Myometrial cell (primary cell): ENCODE measurements at places on chromosomes 6 and 20. TPM values are rescaled to one million over a fixed set of nuclear protein-coding genes. Genes with fewer than 3 reads are reported as not detected.

COL9A3 gene
- 1.4 and 2.3 TPM in 2 replicates for total RNA-seq

TOX2 gene
- 15.8 and 24.8 TPM in 2 replicates for total RNA-seq

NKX2-2 gene
- total RNA-seq: not detected in 2 replicates

MARCKS gene
- total RNA-seq: 57.1 and 60.3 TPM in 2 replicates

SAYSD1 gene
- 9.5 and 14.0 TPM in 2 replicates for total RNA-seq

CTAGE9 gene
- total RNA-seq: not detected in 2 replicates

HLA-G gene
- total RNA-seq: not detected in 2 replicates

RBBP8NL gene
- total RNA-seq: not detected in 2 replicates

SOX18 gene
- total RNA-seq: 0.29 TPM in 1 of 2 replicates, not detected in the other

RWDD1 gene
- 26.5 and 42.0 TPM in 2 replicates for total RNA-seq

RBPJL gene
- total RNA-seq: not detected in 2 replicates

NOTCH4 gene
- 0.58 and 1.4 TPM in 2 replicates for total RNA-seq

CCN5 gene
- total RNA-seq: not detected in 2 replicates

ADGRF4 gene
- total RNA-seq: under 0.01 and 0.29 TPM in 2 replicates

OXT gene
- total RNA-seq: not detected in 2 replicates

CYP39A1 gene
- total RNA-seq: 0.58 and 1.1 TPM in 2 replicates

DLL1 gene
- under 0.01 TPM in 1 of 2 replicates, not detected in the other for total RNA-seq

ZBTB12 gene
- total RNA-seq: 2.0 and 2.3 TPM in 2 replicates

CUL7 gene
- total RNA-seq: 49.3 TPM in 2 replicates

MATN4 gene
- not detected in 2 replicates for total RNA-seq

CD93 gene
- not detected in 2 replicates for total RNA-seq

SEL1L2 gene
- total RNA-seq: not detected in 2 replicates

ASIP gene
- not detected in 2 replicates for total RNA-seq

CDKN1A gene
- total RNA-seq: 562 and 599 TPM in 2 replicates

F13A1 gene
- not detected in 2 replicates for total RNA-seq

PROKR2 gene
- total RNA-seq: not detected in 2 replicates

PSMB9 gene
- total RNA-seq: 29.4 and 34.6 TPM in 2 replicates

PNLDC1 gene
- 0.18 and 0.86 TPM in 2 replicates for total RNA-seq

RRAGD gene
- total RNA-seq: not detected in 2 replicates

STMND1 gene
- total RNA-seq: not detected in 2 replicates

MPIG6B gene
- not detected in 2 replicates for total RNA-seq

RSPO3 gene
- total RNA-seq: not detected in 2 replicates

GUCA1A gene
- 0.58 and 1.2 TPM in 2 replicates for total RNA-seq

MPC1 gene
- total RNA-seq: 31.2 and 34.9 TPM in 2 replicates

VIP gene
- not detected in 2 replicates for total RNA-seq

CFB gene
- 0.86 and 1.6 TPM in 2 replicates for total RNA-seq

CALHM4 gene
- not detected in 2 replicates for total RNA-seq

MAPK14 gene
- 38.9 and 53.9 TPM in 2 replicates for total RNA-seq

TUBB1 gene
- total RNA-seq: not detected in 2 replicates

GGTLC1 gene
- not detected in 2 replicates for total RNA-seq

RAB23 gene
- total RNA-seq: 26.8 and 40.6 TPM in 2 replicates

PRICKLE4 gene
- total RNA-seq: not detected in 2 replicates

WFDC12 gene
- total RNA-seq: not detected in 2 replicates

SSTR4 gene
- total RNA-seq: not detected in 2 replicates

MBOAT1 gene
- total RNA-seq: 11.0 and 12.7 TPM in 2 replicates
